NCI-H524 (cell line): ENCODE measurements at places on chromosomes 13 and 19.
A peak's percentile ranks its signal among the peaks of the same experiment; 100 is the strongest.

- DNase-seq: no peak
These were observed 593 bp downstream of the CADM4 start for GRCh38 chr19:43638995-43639518.

DNA sequence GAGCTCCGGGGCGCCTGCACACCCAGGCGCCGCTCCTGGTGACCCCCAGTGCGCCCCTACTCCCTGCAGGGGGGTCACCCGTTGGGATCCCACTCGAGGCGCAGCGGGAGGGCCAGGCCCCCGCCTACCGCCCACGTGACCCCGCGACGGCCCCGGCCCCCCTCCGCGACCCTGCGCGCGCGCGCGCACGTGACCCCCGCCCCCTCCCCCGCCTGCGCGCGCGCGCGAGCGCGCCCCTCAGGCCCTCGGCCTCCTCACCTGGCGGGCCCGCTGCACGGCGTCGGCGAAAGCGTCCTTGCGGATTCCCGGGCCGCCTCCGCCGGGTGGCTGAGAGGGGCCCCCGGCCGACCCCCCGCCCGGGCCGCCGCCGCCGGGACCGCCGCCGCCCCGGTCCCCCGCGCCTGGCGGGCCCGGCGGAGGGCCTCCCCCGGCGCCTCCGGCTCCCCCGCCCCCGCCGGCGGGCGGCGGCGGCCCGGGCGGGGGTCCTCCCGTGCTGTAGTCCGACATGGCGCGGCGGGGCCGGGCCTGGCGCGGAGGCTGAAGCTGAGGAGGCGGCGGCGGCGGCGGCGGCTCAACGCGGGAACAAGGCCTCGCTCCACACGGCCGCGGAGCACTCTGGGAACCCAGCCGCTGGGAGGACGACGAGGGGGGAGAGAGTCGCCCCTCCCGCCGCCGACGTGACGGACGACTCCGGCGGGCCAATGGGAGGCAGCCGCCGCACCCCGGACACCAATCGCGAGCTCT lies at the start of gene KHSRP:
Gene KHSRP, minus strand, starts transcription at position 617 of the 744 bp plus-strand sequence. Its CDS starts 110 bp downstream, at position 507.
- DNase-seq: no peak

- DNase-seq: no peak
These were observed 2.7 kb upstream of the ZFP82 start for GRCh38 chr19:36420961-36421748.

- DNase-seq: peak; percentile 84
These were observed at the start of gene AMER2 for GRCh38 chr13:25171517-25172302. AMER2 (minus strand) TSS chr13:25172288; CDS start chr13:25171619, 669 bp downstream.

GRCh38 chr13:38687246-38688229 lies 661 bp downstream of the FREM2 start:
- peak; percentile 37 for DNase-seq

DNA sequence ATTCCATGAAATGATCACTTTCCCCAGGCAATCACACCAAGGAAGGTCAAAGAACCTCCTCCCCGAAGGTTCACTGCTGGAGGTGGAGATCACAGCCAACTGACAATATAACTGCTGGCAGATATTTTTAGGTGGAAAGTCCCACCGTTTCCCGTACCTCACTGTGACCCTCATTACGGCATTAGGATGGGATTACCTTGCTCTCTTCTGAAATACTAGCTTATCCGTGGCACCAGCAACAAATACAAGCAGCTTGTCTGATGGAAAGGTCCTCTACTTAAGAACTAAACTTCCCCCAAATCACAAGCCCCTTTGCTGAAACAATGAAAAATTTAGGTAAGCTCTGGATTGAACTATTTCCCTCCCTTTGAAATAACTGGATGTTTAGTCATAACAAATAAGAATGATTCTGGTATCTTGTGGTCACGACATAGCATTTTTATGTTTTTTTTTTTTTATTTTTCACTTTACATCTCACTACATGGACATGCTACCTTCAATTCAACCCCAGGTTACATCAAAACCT lies 178.9 kb downstream of the COL4A1 start:
- no peak for DNase-seq

- DNase-seq: peak; percentile 82
These were observed 309.3 kb upstream of the MAB21L1 start for GRCh38 chr13:35785576-35786303.

- DNase-seq: no peak
These were observed 102.9 kb downstream of the TEX26 start for GRCh38 chr13:31035185-31035965.

- no peak for DNase-seq
These were observed 1.8 kb downstream of the FAM187B start for GRCh38 chr19:35226748-35227147.

DNA sequence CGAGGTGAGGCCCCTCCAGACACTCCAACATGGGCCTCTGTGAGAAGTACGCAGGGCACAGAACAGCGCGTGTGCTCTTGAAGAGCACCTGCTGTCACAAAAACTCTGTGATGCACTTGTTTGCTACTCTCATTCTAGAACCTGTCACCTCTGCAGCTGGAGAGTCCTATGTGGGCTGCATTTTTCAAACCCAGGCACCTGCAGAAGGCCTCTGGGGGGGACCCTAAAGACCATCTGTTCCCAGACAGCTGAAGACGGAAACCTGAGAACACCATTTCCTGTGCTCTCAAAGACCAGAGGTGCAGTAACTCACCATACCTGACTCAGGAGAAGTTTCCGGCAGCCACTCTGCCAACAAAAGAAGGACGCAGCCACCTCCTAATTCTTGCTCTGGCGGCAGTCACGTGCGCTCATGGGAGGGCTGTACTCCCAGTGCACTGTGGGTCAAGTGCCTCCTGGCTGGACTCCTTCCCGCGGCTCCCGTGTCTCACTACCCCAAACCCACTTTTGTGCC lies 28.1 kb downstream of the RANBP3 start:
- DNase-seq: peak; percentile 83

DNA sequence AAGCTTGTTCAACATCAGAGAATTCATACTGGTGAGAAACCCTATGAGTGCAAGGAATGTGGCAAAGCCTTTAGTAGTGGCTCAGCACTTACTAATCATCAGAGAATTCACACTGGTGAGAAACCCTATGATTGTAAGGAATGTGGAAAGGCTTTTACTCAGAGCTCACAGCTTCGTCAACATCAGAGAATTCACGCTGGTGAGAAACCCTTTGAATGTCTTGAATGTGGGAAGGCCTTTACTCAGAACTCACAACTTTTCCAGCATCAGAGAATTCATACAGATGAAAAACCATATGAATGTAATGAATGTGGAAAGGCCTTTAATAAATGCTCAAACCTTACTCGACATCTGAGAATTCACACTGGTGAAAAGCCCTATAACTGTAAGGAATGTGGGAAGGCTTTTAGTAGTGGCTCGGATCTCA lies 25.2 kb downstream of the ZNF383 start:
- no peak for DNase-seq

DNA sequence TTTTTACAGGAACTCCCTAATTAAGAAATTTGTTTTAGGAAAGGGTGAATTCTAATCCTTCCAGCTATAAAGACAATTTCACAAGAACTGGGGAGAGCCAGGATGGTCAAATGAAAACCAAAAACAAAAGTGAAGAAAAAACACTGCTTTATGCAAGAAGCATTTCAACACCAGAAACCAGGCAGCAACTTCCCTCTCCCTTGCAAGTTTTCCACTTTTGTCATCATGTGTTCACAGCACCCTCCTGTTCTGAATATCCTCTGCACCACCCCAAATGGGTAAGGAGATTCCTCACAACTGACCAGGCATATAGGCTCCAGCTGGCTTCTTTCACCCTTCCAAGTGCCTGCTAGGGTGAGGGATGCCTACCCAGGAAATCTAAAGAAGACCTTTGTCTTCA lies 328.1 kb downstream of the TBC1D4 start:
- no peak for DNase-seq

DNA sequence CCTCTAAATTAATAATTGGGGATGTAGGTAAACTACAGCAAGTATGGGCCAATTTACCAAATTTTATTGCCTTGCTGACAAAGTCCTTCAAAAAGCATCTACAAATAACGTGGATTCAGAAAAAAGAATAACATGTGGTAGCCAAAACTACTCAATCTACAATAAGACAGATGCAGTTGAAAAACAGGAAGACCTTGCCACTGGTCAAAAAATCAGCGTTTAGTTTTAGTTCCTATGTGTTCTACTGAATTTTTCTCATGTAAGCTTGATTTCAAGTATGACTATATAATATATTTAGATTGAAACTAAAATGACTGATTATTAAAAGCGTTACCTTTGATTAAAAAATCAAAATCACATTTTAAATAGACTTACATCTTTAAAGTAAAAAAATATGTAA lies 1317.6 kb downstream of the PCDH9 start:
- DNase-seq: no peak

DNA sequence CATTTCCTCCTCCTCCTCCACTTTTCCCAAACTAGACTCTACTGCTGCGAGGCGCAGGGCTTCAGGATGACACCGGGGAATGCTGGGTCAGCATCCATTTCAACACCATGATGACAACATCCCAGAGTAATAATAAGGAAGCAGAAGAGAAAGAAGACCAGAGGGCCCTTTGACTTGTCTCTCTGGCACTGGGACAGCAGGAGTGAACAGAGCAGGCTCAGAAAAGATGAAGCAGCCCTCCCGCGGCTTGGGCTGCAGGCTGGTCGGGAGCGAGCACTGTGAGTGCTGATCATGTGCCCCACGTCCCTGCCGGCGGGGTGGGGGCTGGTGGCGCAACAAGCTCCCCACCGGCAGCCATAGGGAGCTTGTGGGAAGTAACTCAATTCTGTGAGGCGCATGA lies 30.5 kb downstream of the RANBP3 start:
- no peak for DNase-seq

- no peak for DNase-seq
These were observed 39.7 kb downstream of the GJA3 start for GRCh38 chr13:20121159-20121525.

DNA sequence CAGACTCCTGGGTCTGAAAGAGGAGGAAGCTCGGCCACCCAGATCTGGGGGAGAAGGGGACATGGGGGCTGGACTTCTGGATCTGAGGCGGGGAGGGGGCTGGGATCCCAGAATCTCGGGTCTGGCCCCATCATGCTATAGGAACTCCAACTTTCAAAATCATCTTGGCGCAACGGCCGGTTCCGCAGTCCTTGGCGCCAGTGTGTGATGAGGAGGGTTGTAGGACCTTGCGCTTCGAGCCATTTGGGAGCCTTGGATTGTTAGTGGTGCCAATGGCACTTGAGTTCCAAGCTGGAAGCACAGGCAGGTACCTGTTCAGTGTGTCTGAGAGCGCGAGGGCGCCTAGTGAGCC lies 324 bp downstream of the RUVBL2 start:
- DNase-seq: no peak

- DNase-seq: no peak
These were observed 16.8 kb upstream of the IGSF23 start for GRCh38 chr19:44596428-44597130.

GRCh38 chr13:84653915-84654534 lies 771.8 kb upstream of the SLITRK1 start:
- no peak for DNase-seq

GRCh38 chr19:47428177-47428894 lies 9.0 kb upstream of the MEIS3 start:
- DNase-seq: peak; percentile 100

- no peak for DNase-seq
These were observed 9.7 kb downstream of the DEDD2 start for GRCh38 chr19:42207767-42208271.

GRCh38 chr13:77034881-77035280 lies 7.9 kb upstream of the FBXL3 start:
- no peak for DNase-seq

DNA sequence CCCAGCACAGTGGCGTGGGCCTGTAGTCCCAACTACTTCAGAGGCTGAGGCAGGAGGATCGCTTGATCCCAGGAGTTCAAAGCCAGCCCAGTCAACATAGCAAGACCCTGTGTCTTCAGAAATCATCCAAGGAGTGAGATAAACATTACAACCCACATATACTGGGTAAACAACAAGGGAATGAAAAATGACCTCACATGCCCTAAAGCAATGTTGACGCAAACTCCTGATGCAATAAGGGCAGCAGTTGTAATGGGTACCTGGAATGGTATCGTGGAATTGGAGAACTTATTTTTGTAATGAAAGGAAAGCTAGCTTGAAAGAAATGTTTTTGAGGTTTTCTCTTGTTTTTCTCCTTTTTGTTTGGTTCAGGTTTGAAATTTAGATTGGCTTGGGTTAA lies 24.5 kb upstream of the LGALS16 start:
- no peak for DNase-seq

DNA sequence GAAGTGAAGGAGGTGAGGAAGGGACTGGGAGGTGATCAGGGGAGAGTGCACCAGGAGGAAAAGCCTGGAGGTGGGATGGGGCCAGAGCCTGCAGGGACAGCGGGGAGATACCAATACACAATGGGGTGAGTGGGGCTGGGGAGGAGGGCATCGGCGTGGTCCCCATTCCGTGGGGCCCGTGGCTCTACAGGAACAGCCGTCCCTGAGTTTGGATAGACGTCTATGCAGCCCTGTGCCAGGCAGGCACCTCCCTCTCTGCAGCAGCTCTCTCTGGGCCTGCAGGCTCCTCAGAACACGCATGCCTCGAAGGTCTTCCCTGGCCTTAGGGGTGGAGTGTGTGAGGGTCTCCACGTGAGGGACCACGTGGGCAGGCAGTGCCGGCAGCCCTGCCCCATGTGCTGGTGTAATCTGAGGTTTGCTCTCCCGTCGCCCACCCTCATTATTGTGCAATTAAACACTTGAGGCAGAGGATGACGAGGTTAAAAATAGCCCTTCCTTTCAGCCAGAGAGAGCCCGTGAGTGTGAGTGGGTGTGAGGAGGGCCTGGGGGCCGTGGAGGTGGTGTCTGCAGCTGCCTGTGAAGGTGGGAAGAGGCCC lies 16.5 kb downstream of the C2CD4C start:
- DNase-seq: no peak

GRCh38 chr13:113946409-113947181 lies 27.3 kb downstream of the C13orf46 start:
- no peak for DNase-seq

DNA sequence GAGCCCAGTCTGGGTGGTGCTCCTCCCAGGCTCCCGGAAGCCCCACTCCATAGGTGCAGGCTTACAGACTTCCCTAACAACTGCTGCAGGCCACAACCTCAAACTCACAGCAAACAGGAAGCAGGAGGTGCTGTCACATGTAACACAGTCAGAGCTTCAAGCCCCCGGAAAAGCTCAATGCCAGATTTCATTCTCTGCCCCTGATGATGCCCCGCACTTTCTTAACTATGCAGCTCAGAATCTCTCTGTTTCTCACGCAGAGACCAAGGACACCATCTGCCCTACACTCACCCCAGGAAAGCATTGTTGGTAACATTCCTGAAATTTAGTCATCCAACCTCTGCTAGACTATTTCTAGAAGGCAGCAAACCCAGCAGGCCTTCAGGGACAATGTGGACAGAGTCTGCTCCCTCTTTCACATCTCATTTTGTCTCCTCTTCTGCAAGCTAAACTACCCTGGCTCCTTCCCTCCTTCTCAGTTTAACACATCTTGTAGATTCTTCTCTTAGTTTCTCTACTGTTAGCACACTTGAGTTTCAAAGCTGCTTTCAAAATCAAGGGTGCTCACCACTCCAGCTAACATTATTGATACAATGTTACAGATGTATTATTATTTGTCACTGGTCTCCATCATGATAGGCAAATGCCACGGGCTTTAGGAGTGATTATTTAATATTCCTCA lies 162.5 kb downstream of the KCTD12 start:
- no peak for DNase-seq

DNA sequence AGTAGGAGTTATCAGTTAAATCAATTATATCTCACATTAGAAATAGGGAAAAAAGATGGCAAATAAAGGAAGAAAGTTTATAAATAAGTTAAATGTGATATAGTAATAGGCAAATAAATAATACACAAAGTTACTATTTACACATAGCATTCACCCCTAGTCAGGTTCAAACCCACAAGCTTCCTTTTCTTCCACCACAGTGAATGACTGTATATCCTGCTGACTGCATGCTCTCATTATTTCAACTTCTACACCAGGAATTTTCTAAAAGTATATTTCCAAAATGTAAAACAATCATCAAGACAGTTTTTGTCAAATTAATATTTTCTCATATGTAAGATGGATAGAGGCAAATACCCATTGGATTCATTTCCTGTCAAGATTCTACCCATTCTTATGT lies 548.6 kb upstream of the SLITRK5 start:
- DNase-seq: no peak
